ENCODE measurements at places on chromosomes 16 and 17.

DNA sequence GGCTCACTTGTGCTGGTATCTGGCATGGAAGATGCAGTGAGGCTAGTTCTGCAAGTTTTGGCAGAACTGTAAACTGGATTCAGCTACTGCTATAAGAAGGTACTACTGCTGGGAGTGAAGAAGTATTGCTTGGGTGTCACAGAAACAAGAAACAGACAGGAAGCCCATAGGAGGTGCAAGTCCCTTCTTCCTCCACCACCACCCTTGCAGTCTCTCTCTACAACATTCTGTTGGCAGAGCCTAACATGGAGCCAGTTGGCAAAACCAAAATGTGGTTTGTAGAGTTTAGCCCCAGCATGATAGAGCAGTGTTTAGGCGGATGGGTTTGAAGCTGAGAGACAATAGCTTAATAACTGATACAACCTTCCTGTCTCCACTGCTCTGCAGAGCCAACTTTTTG is 72.6 kb downstream of the NLK start:
- no peak for DNase-seq

DNA sequence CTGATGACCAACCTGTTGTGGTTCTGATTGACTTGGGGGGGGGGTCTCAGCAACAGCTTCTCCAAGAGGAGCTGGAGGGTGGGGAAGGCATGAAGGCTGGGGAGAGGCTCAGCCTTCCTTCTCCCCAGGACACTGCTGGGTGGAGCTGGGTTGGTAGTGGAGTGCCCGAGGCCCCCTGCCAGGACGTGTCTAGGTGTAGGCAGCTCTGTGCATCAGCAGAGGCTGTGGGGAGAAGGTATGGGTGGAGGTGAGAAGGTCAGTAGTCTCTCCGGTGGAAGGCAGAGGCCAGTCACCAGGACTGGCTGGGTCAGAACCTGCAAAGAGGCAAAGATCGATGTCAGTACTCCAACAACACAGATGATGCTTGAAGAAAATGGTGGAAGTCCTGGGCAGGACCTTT is 3.9 kb downstream of the CHAD start:
- DNase-seq, result peak; percentile 50

- no peak for DNase-seq
These were observed 3.7 kb downstream of the GP2 start for GRCh38 chr16:20323591-20324117.

DNA sequence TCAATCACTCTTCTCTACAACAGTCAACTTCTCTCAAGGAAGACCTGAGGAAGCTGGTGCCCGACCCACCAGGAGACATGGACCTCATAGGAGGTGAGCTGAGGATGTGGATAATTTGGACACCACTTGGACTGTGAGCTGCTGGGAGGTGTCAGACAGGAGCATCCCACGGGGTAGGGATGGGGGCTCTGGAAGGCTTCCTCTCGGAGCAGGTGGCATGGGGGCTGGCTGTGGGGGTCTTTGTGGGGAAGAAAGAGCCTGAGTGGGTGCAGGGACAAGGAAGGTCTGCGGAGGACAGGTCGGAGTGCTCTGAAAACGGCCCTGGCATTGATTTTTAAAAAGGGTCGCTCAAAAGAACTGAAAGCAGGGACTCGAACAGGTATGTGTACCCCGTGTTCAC is 64.0 kb downstream of the TBC1D16 start:
- no peak for DNase-seq

DNA sequence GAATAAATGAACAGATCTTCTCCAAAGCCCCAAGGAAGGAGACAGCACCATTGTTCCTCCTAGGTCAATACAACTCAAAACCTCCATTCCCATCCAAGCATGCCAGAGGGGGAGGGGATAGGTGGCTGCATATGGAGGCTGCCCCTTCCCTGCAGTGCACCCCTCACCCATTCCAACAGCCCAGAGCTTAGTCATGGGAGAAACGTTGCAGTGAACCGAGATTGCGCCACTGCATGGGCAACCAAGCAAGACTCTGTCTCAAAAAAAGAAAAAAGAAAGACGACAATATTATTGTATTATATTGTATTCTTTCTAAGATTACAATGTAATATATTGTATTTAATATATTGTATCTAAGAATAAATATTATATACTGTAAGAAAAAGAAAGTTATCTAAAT is 36.4 kb upstream of the CD300E start:
- DNase-seq, result no peak

- no peak for DNase-seq
These were observed 22.4 kb upstream of the CA4 start for GRCh38 chr17:60127068-60128064.

DNA sequence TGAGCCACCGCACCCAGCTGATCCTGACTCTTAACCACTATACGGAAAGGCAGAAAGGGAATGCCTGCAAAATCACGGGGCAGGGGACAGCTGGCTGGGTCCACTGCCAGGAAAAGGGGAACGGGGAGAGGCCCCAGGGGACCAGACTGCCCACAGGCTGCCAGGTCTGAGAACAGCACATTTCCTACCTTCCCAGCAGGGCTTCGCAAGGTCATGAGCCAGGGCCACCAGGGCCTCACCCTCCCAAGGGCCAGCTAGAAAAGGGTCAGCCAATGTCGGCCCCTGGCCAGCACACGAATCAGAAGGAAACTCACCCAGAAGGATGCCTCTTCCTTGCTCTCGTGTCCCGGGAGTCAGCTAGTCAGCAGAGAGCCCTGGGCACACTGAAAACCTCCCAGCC is 118.4 kb downstream of the ZNF423 start:
- no peak for DNase-seq

GRCh38 chr16:11262915-11263314 is 6.2 kb downstream of the TNP2 start:
- DNase-seq, result no peak

- no peak for DNase-seq
These were observed 1.4 kb downstream of the MTSS2 start for GRCh38 chr16:70684146-70685060.

DNA sequence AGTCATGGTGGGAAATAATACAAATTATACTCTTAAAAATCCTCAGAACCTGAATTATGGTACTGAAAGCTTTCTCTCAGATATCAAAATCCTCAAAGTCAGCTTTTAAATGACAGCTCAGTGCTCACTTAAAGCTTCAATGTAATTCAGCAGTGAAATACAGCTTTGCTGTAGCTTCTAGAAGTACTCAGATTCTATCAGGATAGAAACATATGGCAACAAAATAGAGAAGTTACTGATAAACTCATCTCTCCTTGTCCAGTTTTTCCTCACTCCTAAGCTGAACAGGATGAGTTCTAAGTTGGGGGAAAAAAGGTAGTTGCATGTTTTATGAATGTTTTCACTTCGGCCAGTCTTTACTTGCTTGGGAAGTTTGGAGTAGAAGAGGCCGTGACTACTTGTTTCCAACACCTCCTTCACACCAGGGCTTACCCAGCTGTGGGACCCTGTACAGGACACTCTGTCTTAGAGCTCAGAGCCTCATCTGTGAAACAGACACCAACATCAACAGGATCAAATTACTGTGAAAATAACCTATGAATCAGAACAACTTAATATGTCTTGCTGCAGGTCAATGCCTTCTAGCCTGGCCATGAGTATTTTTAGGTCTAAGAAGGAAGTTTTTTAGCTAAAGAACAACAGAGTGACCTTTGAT is 30.2 kb downstream of the OGFOD1 start:
- no peak for DNase-seq

- no peak for DNase-seq
These were observed 8.8 kb downstream of the CMTM2 start for GRCh38 chr16:66587881-66588600.

GRCh38 chr16:324451-325334 is 27.8 kb downstream of the AXIN1 start:
- DNase-seq, result no peak

DNA sequence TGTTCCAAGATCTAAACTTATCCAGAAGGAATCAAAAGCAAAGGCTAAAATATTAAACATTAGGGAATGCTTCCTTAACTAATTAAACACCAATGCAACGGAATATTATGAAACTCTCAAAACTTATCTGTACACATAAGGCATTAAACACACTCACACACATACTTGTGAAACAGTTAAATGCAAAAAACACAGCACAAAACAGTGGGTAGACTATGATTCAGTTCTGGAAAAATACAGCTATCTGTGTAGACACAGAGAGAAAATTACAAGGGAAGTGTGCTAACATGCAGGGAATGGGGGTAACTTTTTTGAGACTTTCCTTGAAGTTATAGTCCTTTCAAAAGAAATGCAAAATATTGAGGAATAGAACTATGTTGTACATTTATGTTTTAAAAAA is 36.7 kb upstream of the CCL1 start:
- DNase-seq, result no peak

- DNase-seq, result no peak
These were observed 46.8 kb downstream of the REXO5 start for GRCh38 chr16:20853143-20853542.

GRCh38 chr16:82655072-82655714 is 28.4 kb downstream of the CDH13 start:
- DNase-seq, result no peak

GRCh38 chr17:33871720-33872540 is 383.2 kb upstream of the CCL2 start:
- no peak for DNase-seq

DNA sequence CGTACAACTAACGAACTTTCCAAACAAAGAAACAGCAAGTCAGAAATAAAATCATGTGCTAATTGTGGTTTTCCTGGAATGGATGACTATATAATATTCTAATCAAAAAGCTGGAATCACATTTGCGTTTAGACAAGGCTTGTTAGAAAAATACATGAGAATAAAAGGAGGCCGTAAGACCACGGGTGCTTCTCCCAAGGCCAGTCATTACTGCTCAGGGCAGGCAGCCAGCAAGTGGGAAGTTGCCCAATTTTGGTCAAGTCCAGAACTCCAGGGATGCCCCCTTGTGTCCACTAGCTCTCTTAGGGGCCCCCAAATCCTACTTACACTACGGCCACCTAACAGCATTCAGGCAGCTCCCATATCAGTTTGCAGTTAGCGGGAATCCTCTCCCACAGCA is 25.9 kb upstream of the LYRM9 start:
- no peak for DNase-seq

DNA sequence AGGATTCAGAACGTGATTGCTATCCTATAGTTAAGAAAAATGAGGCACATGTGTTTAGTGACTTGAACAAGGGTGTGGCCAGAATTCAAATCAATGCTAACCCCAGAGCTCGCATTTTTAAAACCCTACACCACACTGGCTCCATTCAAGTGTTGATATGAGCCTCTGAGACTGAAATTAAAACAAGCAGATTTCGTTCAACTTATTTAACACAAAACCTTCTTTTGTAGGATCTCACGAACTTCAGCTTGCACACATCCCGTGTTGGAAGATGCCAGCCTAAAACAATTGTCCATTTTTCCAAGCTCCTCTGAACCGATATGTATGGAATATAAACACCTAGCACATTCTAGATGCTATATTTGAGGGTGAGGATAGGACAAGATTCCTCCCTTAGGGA is 231.0 kb upstream of the IRX5 start:
- DNase-seq, result no peak

DNA sequence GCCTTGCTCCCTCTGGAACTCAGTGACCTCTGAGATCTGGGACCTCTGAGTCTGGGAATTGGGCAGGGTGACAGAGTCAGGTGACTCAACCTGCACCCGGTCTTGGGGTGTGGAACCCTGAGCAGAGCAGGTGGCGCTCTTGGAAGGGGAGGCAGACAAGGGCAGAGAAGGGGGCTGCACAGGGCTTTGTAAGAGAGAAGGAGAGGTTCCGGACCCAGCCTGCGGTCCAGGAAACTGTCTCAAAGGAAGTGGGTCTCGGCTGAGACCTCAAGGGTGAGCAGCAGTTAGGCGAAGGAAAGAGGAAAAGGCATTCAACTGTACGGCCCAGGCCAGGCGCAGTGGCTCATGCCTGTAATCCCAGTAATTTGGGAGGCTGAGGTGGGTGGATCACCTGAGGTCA is 10.0 kb upstream of the RIPOR1 start:
- no peak for DNase-seq

- no peak for DNase-seq
These were observed 96.2 kb downstream of the RAP1GAP2 start for GRCh38 chr17:2892305-2892971.

Data from RPMI8226 (cell line).